Activated CD8-positive, alpha-beta memory T cell treated with anti-CD3 and anti-CD28 coated beads for 48 hours (primary cell): ENCODE measurements at places on chromosomes 7 and 10.

DNA sequence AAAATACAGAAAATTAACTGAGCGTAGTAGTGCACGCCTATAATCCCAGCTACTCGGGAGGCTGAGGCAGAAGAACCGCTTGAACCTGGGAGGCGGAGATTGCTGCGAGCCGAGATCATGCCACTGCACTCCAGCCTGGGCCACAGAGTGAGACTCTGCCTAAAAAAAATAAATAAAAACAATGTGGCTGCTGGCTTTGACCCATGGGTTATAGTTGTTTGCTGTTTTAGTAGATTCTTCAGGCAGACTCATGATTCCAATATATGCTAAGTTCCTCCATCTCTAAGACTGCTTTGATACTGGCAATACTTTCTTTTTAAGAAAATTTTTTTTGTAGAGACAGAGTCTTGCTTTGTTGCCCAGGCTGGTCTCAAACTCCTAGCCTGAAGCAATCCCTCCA, 8.4 kb downstream of the OLAH start:
- DNase-seq = no peak

GRCh38 chr10:72842164-72842563, 51.4 kb upstream of the OIT3 start:
- no peak for DNase-seq

GRCh38 chr7:146314962-146315361, 198.4 kb downstream of the CNTNAP2 start:
- no peak for DNase-seq

GRCh38 chr10:45548068-45548467, 124.5 kb downstream of the ZFAND4 start:
- DNase-seq = no peak

- no peak for DNase-seq
Observed at GRCh38 chr7:3005257-3005656, 38.4 kb downstream of the CARD11 start.

- DNase-seq = no peak
Observed at GRCh38 chr7:156889089-156889488, 3.9 kb downstream of the LMBR1 start.

GRCh38 chr10:14185316-14186045, 145.2 kb downstream of the FRMD4A start:
- DNase-seq = peak; percentile 36

DNA sequence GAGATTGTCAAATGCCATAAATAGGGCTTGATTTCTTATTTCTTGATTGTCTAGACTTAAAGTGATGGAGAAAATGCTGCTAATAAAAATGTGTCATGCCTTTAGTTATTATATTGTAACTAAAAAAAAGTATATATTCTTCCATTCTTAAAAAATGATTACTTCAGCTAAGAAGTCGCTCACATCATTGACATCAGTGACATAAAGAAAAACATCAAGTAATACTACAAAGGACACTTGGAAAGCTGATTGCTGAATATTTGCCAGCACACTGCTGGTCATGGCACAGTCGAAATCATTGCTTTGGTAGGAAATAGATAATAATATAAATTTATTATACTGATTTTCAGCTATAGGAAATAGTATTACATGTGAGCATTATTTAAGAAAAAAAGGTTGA, 62.6 kb downstream of the LOXL4 start:
- DNase-seq = no peak

- DNase-seq = no peak
Observed at GRCh38 chr7:585229-585711, 65.6 kb upstream of the PDGFA start.

DNA sequence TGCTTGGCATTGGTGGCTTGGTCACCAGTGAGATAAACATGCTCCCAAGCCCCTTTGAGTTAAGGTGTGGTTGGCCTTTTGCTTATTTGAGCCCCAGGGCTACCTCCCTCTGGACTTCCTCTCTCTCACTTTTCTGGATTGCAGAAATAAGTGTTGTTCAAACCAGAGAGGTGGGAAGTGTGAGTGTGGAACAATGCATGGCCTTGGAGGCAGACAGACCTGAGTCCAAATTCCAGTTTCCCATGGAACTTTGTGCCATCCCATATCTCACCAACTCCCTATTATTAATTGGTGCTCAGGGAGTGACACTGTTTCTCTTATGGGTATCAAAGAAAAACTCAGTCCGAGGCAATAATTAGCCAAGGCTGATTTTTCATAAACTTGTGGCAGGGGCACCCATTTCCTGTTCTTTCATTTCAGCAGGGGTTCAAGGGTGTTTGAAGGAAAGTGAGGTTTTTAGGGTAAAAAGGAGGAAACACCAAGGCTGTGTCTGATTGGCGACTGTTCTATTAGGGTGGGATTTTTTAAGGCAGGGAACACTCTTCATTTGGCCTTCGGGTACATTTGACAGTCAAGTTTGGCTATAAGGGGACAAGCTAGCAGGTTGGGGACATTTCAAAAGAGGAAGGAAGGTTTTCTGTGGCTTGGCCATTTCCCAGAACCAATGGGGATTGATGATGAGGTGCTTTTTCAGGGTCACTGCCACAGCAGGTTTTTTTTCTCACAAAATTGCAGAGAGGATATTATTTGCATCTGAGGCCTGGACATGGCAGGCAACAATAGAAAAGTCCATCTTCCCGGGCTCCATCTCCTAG, 148.8 kb upstream of the NPY start:
- no peak for DNase-seq

- no peak for DNase-seq
Observed at GRCh38 chr7:134690016-134690415, 43.4 kb downstream of the BPGM start.

DNA sequence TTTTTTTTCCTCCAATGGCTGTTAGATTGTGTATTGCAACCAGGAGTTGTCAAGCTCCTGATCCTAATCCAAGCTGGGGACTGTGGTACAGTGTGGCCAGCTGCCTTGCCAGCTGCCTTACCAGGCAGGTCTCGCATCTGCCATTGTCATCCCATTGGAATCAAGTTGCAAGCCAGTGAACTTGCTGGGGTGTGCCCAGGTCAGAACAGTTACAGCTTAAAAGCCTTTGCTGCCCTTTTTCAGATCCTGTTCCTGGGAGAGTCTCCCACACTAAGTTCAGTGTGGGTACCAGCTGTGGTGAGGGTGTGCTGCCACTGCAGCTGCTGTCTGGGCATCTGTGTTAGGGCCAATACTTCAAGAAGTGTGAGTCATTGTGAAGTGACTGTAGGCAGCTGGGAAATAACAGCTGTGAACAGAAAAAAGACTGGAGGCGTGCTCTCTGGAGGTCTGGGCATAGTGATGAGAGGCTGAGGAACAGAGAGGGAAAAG, 72.8 kb downstream of the CCNY start:
- DNase-seq = no peak

- no peak for DNase-seq
Observed at GRCh38 chr10:78964274-78964951, 104.4 kb upstream of the ZMIZ1 start.

DNA sequence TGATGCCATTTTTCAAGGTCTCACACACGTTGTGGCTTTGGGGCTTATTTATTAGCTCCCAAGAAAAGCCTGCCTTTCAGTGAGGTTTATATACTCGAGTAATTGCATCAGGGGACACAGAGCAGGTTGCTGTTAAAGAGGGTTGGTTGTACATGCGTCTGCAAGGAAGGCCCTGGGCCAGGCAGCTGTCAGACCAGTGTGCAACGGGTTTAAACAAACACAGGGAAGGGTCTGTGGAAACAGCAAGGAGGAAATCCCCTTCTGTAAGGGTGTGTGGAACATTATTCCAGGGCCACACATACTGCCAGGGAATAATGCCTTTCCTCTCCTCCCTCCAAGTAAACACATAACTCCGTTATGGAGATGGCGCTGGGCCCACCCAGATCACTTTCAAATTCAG, 1.7 kb upstream of the CHST15 start:
- DNase-seq = no peak

- DNase-seq = no peak
Observed at GRCh38 chr7:21947056-21947455, 1.4 kb upstream of the CDCA7L start.

GRCh38 chr7:150357270-150357669, 11.4 kb upstream of the REPIN1 start:
- peak; percentile 29 for DNase-seq

GRCh38 chr10:42977032-42977416, 99.8 kb upstream of the RET start:
- DNase-seq = no peak

- DNase-seq = no peak
Observed at GRCh38 chr10:17203416-17203815, 1.9 kb upstream of the TRDMT1 start.

DNA sequence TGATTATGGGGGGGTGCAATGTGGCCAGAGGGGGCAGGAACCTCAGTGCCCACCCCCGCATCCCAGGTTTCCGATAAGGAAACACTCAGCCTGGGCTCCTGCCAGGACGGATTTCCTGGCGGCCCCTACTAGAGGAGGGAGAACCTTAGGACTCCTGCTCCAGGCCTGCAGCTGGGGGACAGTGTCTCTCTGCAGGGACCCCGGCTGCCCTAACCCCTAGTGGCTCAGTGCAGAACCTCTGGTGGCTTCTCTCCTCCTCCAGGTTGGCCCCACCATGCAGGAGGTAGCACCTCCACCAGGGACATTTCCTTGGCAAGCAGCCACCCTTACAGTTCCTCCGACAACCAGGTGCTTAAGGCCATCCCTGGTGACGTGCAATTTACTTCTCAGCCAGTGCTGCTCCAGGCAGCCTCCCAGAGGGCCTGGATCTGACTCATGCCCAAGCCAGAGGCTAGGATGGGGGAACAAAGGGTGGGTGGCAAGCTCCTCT, 31.9 kb downstream of the SH2B2 start:
- no peak for DNase-seq
